ENCODE measurements at places on chromosomes 4 and X.
A peak's percentile ranks its signal among the peaks of the same experiment; 100 is the strongest.

- no peak for DNase-seq
These were observed 33.4 kb upstream of the MAGEC2 start for GRCh38 chrX:142238536-142238935.

- DNase-seq = no peak
These were observed 289.5 kb upstream of the BOD1L1 start for GRCh38 chr4:13917015-13917414.

- no peak for DNase-seq
These were observed 91.4 kb downstream of the KLHL13 start for GRCh38 chrX:118025226-118025625.

DNA sequence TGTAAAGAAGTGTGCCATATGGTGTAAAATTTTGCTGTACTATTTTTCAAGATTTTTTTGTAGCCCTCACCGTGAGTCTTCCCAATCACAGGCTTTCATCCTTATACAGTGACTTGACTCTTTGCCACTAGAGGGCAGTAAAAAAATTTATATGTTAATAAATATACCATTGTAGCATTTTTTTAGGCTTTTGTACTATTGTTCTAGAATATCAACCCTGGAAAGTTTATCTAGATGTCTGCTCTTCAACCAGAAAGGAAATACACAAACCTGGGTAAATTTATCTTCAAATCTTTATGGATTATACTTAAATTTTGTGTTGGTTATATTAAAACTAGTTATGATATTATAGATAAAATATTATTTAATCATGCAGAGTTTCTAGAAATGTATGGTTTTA lies 235.3 kb downstream of the TENM3 start:
- no peak for DNase-seq

DNA sequence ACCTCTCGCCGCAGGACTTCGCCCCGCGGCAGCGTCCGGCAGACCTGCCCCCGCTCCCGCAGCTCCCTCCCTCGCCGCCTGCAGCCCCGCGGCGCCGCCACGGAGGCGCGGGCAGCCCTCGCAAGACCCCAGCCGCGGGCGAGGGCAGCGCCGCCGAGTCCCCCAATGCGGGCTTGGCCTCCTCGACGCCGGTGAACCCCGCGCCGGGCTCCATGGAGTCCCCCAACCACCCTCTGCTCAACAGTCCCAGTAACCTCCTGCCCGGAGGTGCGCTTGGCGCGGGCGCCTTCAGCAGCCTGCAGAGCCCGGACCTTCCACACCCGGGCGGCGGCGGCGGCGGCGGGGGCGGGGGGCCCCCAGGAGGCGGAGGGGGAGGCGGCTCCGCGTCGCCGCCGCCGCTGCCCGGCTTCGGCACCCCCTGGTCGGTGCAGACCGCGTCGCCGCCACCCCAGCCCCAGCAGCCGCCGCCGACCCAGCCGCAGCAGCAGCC lies 1.2 kb downstream of the CPEB2 start:
- peak; percentile 20 for DNase-seq

- no peak for DNase-seq
These were observed 119.5 kb upstream of the SCML1 start for GRCh38 chrX:17617806-17618205.

DNA sequence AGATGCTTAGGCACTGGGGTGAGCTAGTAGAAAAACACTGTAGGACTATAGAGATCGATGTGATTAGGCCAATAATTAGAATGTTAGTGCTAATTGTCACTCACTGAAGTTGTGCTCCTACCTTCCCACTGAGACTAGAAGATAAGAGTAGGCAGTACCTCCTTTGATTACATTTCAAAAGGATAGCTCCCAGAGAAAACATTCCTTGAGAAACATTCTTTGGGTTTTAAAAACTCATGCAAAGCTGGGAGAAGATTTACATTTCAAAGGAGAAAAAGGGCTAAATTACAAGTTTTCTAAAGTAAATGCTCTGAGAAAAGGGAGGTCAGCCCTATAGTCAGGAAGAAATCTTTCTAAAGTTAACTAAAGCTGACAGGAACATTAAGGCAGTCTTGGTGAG lies 860.3 kb upstream of the NDST4 start:
- no peak for DNase-seq

All from activated CD8-positive, alpha-beta memory T cell treated with anti-CD3 and anti-CD28 coated beads for 4 hours (primary cell).